ENCODE measurements at places on chromosomes 3 and 15. TPM values are rescaled to one million over a fixed set of nuclear protein-coding genes. Genes with fewer than 3 reads are reported as not detected.

GRCh38 chr3:129661766-129662165, 55.3 kb upstream of the PLXND1 start:
- H3K36me3 ChIP-seq: no peaks in the 10 kb centered on the region
- no peak for DNase-seq
- H3K4me1 ChIP-seq: no peaks in the 10 kb centered on the region
- no peak overlapping the region for H3K27ac ChIP-seq

GRCh38 chr15:96349857-96350720, 19.6 kb downstream of the NR2F2 start:
- DNase-seq: no peak
- no peaks in the 10 kb centered on the region for H3K4me1 ChIP-seq
- no peak overlapping the region for H3K27ac ChIP-seq

Gene SLC15A2
- total RNA-seq: 14.4 TPM

DNA sequence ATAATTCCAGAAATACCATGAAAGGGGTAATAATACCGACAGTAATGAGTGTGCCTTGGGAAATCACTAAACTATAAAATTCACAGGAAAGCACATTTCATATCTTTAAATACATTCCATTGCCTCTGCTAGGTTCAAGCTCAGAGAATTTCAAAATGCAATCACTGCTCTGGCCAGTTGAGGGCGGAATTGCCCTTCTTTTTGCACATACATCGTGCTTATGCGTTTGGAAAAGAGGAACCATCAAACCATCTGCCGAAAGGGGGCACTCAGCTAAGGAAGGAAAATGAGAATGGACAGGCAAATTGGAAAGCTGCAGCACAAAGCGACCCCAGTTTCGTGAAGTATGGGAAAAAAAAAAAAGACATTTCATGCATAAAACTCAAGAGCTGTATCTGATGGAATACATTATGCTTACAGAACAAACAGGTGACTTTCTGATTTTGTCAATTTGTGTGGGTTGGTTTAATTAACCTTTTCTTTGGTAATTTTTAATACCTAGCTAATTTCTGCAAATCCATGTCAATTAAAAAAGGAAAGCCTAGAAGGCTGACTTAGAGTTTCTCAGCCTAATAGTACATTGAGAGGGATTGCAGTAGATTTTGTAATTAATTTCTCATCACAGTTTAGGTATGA, 61.4 kb downstream of the TUSC7 start:
- no peak overlapping the region for H3K4me3 ChIP-seq
- no peaks in the 10 kb centered on the region for H3K27me3 ChIP-seq
- no peaks in the 10 kb centered on the region for H3K4me1 ChIP-seq
- no peak overlapping the region for H3K27ac ChIP-seq

Gene EOMES
- 0.10 TPM for total RNA-seq

GRCh38 chr3:69326855-69327300, 59.0 kb downstream of the FRMD4B start:
- H3K4me1 ChIP-seq: peaks cover 34% of the 10 kb centered on the region
- H3K27ac ChIP-seq: no peak overlapping the region
- no peaks in the 10 kb centered on the region for H3K27me3 ChIP-seq
- DNase-seq: peak; percentile 40

DNA sequence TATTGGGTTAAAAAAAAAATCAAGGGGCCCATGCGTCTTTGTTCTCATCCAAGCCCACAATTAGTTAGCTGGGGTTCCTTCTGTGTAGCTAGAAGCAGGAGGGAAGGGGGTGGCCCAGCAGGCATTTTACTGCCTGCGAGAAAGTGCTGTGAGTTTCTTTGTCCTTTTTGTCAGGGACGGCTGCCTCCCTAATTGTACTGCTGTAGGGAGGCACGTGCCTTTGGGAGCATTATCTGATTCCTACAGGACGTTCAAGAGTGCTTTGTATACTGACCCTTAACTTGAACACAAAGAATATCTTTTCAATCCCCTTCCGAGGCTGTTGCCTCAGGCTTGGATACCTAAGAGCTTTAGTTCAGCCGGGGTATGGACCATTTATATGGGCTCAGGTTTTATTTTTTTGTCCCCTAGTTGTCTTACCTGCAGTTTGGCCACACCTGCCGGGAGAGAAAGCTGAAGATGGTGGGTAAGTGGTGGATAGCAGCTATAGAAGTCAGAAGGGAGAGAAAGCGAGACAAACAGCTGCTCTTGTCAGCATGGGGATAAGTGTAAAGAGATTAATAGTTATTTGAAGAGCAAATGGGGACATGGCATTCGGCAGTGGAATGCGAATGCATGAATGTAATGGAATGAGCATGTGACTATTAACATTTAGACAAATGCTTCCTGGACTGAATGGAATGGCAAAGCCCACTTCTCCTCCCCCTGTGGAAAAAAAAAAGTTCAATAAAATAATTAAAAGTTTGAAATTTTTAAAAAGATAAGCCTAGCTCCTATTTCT, 175.2 kb downstream of the TP63 start:
- H3K36me3 ChIP-seq: no peaks in the 10 kb centered on the region
- H3K27me3 ChIP-seq: no peaks in the 10 kb centered on the region

Gene CD86
- total RNA-seq: 37.6 TPM

Gene CISH
- 2.4 TPM for total RNA-seq

DNA sequence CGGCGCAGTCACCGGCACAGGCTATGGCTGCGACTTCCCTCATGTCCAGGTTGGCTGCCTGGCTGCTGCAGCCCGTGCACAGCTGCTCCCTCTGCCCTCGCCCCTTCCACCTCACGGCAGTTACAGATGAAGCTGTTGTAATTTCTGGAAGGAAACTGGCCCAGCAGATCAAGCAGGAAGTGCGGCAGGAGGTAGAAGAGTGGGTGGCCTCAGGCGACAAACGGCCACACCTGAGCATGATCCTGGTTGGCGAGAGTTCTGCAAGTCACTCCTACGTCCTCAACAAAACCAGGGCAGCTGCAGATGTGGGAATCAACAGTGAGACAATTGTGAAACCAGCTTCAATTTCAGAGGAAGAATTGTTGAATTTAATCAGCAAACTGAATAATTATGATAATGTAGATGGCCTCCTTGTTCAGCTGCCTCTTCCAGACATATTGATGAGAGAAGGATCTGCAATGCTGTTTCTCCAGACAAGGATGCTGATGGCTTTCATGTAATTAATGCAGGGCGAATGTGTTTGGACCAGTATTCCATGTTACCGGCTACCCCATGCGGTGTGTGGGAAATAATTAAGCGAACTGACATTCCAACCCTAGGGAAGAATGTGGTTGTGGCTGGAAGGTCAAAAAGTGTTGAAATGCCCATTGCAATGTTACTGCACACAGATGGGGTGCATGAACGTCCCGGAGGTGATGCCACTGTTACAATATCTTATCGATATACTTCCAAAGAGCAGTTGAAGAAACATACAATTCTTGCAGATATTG, 13.2 kb upstream of the GNB4 start:
- H3K27me3 ChIP-seq: no peaks in the 10 kb centered on the region
- no peak overlapping the region for H3K4me3 ChIP-seq
- DNase-seq: no peak
- H3K4me1 ChIP-seq: peaks cover 8% of the 10 kb centered on the region

- no peak for DNase-seq
- no peaks in the 10 kb centered on the region for H3K27me3 ChIP-seq
- no peak overlapping the region for H3K4me3 ChIP-seq
- H3K27ac ChIP-seq: no peak overlapping the region
Measured at GRCh38 chr3:38264353-38264771, 1.2 kb upstream of the SLC22A13 start.

GRCh38 chr15:80590761-80591355, 104.3 kb upstream of the ABHD17C start:
- no peak overlapping the region for H3K27ac ChIP-seq
- DNase-seq: no peak
- no peaks in the 10 kb centered on the region for H3K4me1 ChIP-seq
- H3K27me3 ChIP-seq: no peaks in the 10 kb centered on the region

Gene BBX
- total RNA-seq: 131 TPM

Gene ARIH2
- 162 TPM for total RNA-seq

- DNase-seq: no peak
- H3K4me3 ChIP-seq: no peak overlapping the region
- H3K27me3 ChIP-seq: no peaks in the 10 kb centered on the region
- no peak overlapping the region for H3K27ac ChIP-seq
- peaks cover 13% of the 10 kb centered on the region for H3K4me1 ChIP-seq
Measured at GRCh38 chr3:9718118-9718517, 13.4 kb upstream of the BRPF1 start.

Gene RBP2
- not detected for total RNA-seq

DNA sequence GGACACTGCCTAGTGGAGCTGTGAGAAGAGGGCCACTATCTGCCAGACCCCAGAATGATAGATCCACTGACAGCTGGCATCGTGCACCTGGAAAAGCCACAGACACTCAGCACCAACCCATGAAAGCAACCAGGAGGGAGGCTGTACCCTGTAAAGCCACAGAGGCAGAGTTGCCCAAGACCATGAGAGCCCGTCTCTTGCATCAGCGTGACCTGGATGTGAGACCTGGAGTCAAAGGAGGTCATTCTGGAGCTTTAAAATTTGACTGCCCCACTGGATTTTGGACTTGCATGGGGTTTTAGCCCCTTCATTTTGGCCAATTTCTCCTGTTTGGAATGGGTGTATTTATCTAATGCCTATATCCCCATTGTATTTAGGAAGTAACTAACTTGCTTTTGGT, 83.5 kb upstream of the P3H2 start:
- H3K36me3 ChIP-seq: no peaks in the 10 kb centered on the region
- H3K4me1 ChIP-seq: no peaks in the 10 kb centered on the region
- no peak for DNase-seq
- no peaks in the 10 kb centered on the region for H3K27me3 ChIP-seq
- no peak overlapping the region for H3K27ac ChIP-seq

- H3K27me3 ChIP-seq: no peaks in the 10 kb centered on the region
- peak overlapping the region; percentile 98 for H3K27ac ChIP-seq
- H3K36me3 ChIP-seq: no peaks in the 10 kb centered on the region
Measured at GRCh38 chr3:195907684-195907933, 742 bp downstream of the TNK2 start.

DNA sequence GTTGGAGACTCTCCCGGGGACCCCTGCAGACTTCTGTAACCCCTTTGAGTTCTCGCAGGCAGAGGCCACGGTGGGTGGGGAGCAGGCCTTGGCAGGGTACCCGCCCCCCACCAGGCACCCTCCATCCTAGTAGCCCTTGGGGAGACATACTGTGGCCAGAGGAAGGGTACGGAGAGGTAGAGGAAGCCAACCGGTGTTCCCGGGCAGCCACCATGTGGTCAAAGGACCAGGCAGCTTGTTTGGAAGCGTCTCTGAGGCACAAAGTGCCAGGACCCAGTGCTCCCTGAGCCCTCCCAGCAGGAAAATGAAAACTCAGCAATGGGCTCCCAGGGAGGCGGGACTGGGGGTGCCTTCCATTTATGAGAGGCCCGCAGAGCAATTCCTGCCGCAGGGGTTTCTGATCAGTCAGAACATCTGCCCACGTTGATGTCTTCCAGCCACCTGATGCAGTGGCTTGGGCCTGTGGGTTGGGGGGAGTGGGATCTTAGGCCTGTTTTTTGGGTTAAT, 53.0 kb upstream of the CGNL1 start:
- no peak overlapping the region for H3K27ac ChIP-seq
- no peaks in the 10 kb centered on the region for H3K27me3 ChIP-seq
- peaks cover 12% of the 10 kb centered on the region for H3K4me1 ChIP-seq
- H3K36me3 ChIP-seq: no peaks in the 10 kb centered on the region
- H3K4me3 ChIP-seq: no peak overlapping the region

DNA sequence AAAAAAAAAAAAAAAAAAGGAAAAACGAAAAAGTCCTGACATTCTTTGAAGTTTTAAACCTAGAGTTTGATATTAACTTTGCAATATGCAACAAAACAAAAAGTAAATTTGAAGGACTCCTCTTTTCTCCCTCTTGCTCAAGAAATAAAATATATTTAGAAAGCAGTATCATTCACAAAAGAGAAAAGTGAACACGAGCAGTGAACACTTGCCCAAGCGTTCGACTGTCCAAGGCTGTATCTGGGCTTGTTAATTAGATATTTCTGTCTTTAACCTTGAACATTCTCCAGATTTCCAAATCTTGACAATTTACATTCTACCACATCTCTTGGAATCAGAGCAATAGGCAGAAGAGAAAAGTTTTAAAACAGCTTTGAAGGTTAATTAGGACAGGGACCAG, 357.7 kb downstream of the TIGIT start:
- no peak for DNase-seq
- H3K4me3 ChIP-seq: no peak overlapping the region
- H3K4me1 ChIP-seq: no peaks in the 10 kb centered on the region
- H3K27me3 ChIP-seq: no peaks in the 10 kb centered on the region
- no peaks in the 10 kb centered on the region for H3K36me3 ChIP-seq

DNA sequence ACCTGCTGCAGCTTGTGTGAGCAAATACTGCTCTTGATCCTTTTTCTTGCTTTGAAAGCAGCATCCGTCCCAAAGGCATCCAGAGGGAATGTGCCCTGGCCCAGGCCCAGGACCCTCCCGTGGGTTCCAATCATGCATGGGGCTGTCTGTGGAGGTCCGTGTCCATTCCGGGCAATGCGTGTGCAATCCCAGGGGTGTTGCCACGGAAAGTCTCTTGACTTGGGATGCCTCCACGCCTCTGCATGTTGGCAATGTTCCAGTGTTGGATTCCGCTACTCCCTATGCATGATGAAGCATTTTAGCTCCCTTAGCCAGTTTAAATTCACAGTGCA, 105.7 kb downstream of the SNRPN start:
- no peak overlapping the region for H3K4me3 ChIP-seq
- no peak overlapping the region for H3K27ac ChIP-seq
- no peaks in the 10 kb centered on the region for H3K27me3 ChIP-seq
- no peaks in the 10 kb centered on the region for H3K36me3 ChIP-seq
- H3K4me1 ChIP-seq: no peaks in the 10 kb centered on the region

GRCh38 chr3:153289334-153289808, 127.3 kb downstream of the RAP2B start:
- no peak overlapping the region for H3K27ac ChIP-seq
- peaks cover 1% of the 10 kb centered on the region for H3K4me1 ChIP-seq
- DNase-seq: no peak
- no peaks in the 10 kb centered on the region for H3K27me3 ChIP-seq
- H3K36me3 ChIP-seq: no peaks in the 10 kb centered on the region
- no peak overlapping the region for H3K4me3 ChIP-seq

Gene ARMC8
- total RNA-seq: 81.1 TPM

DNA sequence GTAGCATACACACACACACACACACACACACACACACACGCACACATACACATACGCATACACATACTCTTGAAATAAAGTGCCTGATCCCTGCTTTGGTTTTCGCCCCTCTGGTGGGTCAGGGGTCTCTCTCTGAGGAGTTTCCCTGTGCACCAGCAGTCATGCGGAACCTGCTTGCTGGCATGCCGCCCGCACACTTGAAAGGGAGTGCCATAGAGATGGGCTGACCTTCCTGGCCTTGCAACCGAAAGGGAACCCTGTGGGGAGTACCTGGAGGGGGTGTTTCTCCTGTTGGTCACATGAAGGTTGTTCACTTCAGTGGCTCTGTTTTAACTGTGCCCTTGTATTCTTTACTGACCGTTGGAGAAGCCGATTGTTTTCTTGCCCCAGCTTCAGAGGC, 752.3 kb downstream of the NR2F2 start:
- no peak overlapping the region for H3K4me3 ChIP-seq
- no peaks in the 10 kb centered on the region for H3K4me1 ChIP-seq
- no peak overlapping the region for H3K27ac ChIP-seq
- no peaks in the 10 kb centered on the region for H3K36me3 ChIP-seq

All from B cell (primary cell).